ENCODE measurements at places on chromosomes 5 and 9.

GRCh38 chr9:91560301-91560700 lies 136.7 kb upstream of the NFIL3 start:
- no peak for DNase-seq

GRCh38 chr5:172417130-172417841 lies 37.0 kb downstream of the SH3PXD2B start:
- no peak for DNase-seq

DNA sequence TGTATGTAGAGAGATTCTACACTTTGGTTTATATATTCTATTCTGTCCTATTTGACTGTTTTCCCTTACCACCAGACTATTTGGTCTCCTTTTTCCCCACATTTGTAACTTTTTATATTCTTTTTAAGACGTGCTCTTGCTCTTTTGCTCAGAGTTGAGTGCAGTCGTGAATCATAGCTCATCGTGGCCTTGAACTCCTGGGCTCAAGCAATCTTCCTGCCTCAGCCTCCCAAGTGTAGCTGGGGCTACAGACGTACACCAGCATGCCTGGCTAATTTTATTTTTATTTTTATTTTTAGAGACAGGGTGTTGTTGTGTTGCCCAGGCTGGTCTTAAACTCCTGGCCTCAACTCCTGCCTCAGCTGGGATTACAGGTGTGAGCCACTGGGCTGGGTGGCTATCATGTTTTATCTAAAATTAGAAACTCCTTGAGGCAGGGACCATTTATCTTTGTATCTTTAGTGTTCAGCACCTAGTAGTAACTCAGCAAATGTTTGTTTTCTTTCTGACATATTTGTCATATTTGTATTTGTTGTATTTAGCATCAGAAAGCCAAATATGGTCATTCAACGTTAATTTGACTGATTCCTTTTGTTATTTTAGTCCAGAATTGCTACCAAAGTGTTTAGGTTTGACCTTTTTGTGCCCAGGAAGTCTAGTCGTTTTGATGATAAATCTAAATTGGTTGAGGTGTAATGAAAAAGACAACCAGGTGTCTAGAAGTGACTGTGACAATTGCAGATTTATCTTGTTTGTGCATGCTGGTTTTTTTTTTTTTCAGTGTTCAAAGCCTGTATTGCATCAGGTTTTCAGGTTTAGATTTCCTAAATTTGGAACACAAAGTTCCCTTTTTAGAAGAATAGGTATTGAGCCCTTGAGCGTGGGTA lies 44.3 kb downstream of the ERBIN start:
- DNase-seq, result no peak

GRCh38 chr9:117835798-117836197 lies 131.6 kb downstream of the TLR4 start:
- DNase-seq, result no peak

DNA sequence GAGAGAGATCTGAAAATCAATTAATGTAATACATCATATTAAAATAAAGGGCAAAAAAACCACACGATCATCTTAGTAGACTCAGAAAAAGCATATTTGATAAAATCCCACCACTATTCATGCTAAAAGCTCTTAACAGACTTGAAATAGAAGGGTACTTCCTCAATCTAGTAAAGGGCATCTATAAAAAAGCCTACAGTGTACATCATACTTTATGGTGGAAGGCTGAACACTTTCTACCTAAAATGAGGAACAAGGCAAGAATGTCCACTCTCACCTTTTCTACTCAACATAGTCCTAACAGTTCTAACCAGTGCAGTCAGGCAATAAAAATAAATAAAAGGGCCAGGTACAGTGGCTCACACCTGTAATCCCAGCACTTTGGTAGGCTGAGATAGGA lies 38.9 kb downstream of the POLK start:
- no peak for DNase-seq

- DNase-seq, result no peak
Measured at GRCh38 chr9:114583371-114584155, 4.0 kb upstream of the ATP6V1G1 start.

GRCh38 chr5:61097465-61097864 lies 64.8 kb downstream of the SMIM15 start:
- no peak for DNase-seq

- DNase-seq, result no peak
Measured at GRCh38 chr9:127307802-127308201, 43.2 kb downstream of the GARNL3 start.

GRCh38 chr9:134205672-134206310 lies 41.4 kb upstream of the RNU6ATAC start:
- DNase-seq, result no peak

DNA sequence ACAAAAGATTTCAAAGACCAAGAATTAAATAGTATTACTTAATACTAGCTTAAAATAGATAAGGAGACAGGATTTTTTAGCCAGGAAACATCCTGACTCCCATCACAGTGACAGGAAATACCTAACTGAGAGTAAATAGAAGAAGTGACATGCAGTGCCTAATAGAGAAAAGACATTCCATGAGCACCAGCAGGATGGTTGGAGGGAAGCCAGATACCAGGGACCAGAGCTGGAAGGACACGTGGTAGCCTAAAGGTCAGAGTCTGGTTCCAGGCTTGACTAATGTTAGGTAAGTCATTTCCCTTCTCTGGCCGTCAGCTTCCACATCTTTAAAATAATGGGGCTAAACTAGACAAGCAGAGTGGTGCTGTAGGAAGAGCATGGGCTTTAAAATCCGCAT lies 41.6 kb downstream of the CDK5RAP2 start:
- DNase-seq, result no peak

DNA sequence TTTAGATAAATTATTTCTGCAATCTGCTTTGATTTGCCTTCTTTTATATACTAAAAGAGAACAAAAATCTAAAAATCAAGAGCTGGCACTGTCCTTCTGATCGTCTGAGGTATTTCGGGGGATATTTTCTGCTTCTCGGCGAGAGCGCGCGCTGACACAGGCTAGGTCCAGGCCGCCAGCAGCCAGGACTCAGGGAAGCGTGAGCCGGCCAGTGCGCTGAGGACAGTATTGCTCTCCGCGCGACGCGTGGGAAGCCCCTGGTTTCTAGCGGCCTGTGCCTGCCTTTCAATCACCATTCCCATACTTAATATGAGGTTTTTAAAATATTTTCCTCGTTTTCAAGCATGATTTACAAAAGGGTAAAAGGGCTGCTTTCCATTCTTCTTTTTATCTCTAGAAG lies 307.3 kb upstream of the IRX1 start:
- DNase-seq, result no peak

DNA sequence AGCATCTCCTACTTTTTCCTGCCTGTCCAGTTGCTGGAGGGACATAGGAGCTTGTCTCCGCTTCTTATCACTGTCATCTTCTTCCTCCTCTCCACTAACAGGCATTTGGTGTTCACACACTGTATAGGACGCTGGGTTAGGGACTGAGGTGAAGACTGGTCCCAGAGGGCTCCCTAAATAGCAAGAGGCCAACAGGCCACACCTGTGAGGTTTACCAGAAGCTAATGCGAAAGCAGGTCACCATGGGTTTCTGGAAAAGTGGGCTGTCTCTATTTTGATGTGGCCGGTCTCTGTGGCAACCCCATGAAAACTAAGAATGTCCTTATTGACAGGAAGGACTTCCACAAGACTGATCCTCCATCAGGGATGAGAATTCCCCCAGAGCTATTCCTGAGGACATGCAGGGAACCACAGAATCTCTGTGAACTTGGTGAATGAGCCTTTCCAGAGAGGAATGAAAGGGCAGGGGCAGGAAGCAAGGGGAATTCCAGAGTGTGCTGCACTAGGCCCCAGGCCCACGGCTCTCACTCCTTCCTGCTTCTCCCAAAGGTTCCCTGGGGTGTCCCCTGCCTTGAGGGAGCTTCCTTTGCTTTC lies 61.7 kb downstream of the DAP start:
- no peak for DNase-seq

GRCh38 chr5:169581580-169582227 lies 1.9 kb upstream of the SPDL1 start:
- DNase-seq, result peak; percentile 5

GRCh38 chr5:139395844-139396640 lies 1.1 kb upstream of the PROB1 start:
- DNase-seq, result no peak

GRCh38 chr9:123868002-123868401 lies 61.9 kb downstream of the DENND1A start:
- DNase-seq, result no peak

DNA sequence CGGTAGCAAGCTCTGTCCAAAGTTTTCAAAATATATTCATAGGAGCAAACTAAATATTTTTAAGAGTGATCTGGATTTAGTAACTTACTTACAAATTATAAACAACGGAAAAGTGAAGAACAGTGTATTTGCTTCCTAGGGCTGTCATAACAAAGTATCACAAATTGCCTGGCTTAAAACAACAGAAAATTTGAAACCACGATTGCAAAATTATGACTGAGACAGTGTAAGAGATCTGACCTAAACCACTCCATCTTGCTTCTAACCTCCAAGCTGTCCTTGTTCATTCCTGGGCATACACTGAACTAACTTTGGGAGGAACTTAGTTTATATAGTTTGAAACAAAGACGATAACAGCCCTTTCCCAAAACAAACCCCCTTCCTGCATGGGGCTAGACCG lies 202.0 kb upstream of the CDH6 start:
- no peak for DNase-seq

DNA sequence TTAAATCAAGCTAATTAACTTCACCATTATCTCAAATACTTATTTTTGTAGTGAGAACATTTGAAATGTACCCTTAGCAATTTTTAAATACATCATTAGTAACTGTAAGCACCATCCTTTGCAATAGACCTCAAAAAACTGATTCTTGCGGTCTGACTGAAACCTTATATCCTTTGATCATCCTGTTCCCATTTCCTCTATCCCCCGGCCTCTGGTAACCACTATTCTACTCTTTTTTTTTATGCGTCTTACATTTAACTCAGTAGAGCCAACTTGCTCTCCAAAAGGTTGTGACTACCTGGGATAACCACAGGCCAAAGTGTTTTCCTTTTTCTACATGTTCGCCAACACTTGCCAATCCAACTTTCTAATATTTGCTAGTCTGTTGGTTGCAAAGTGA lies 106.1 kb downstream of the IRX1 start:
- DNase-seq, result no peak

GRCh38 chr9:132896906-132897305 lies 18.2 kb downstream of the SPACA9 start:
- DNase-seq, result peak; percentile 50

DNA sequence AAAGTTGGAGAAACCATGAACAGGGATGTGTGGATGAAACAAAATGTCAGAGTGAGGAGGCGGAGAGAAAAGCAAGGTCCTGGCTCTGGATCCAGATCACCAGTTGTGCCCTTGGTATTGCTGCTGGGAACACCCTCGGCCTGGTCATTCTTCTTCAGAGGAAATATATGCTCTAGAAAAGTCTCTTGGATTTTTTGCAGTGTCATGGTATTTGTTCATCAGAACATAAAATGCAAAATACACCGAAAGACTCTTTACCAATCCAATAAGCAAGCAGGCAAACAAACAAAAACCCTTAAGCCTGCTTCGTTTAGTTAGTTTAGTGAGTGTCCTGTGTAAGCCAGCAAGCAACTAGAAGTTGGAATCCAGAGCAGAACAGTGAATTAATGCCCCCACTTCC lies 88.7 kb upstream of the CDH6 start:
- DNase-seq, result no peak

- no peak for DNase-seq
Measured at GRCh38 chr5:154313360-154314017, 123.0 kb downstream of the GALNT10 start.

GRCh38 chr9:137851516-137852267 lies 25.9 kb upstream of the CACNA1B start:
- no peak for DNase-seq

DNA sequence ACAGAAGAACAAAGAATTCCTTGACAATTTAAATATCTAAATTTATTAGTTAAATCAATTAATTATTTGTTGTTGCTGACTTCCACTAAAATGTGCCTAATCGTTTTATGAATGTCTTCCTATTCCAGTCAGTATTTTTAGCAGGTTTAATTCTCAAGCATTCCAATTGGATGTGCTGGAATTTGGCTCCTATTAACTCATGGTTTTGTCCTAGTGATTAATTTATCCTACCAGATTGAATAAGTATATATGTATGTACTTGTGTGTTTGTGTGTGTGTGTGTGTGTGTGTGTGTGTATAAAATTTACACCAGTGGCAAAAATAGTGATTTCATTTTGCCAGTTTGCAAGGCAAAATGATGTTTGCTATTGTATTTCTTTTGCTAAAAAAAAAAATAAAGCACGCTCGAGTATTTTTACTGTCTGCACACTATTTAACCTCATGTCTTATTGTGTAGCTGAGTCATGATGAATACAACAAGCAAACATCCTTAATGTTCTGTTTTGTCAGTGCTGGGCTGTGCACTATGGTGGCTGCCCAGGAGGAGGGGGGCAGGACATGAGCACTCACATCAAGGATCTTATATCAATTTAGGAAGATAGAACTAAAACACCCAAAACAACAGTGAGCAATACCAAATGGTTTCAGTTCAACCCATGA lies 375.5 kb downstream of the PDE4D start:
- no peak for DNase-seq

DNA sequence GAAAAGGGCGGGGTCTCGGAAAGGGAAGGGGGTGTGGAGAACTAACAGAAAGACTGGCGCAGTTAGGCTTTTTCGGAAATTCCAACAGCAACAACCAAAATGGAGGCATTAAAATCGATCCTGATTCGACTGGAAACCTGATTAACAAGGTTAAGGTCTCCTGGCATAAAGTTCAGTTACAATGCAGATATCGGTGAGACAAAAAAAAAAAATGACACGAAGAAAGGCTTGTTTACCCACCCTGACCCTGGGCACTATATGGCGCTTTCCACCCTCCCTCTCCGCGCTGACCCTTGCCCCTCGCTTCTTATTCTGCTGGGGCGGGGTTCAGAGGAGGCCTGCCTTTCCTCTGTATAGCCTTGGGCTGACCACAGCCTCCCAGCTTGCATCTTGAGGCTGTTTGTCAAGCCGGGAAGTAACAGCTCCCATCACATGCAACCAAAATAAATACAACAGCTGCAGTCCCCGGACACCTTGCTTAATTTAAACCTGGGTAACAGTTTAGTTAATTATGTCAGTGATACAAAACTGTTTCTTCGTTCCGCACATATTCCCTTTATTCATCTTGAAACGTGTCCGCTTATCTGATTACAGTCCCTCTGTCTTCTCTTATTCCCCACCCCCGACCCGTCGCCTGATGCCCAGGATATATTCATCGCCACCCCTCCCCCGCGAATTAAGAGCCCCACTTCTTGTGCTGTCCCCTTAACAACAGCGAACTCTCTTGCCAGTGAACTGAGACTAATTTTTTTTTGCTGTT lies 795 bp upstream of the PJA2 start:
- peak; percentile 7 for DNase-seq

All from cerebellar nuclear complex (tissue), 1 donor.